Cortex of kidney (tissue), 1 donor: ENCODE measurements at places on chromosomes 11 and 22.

DNA sequence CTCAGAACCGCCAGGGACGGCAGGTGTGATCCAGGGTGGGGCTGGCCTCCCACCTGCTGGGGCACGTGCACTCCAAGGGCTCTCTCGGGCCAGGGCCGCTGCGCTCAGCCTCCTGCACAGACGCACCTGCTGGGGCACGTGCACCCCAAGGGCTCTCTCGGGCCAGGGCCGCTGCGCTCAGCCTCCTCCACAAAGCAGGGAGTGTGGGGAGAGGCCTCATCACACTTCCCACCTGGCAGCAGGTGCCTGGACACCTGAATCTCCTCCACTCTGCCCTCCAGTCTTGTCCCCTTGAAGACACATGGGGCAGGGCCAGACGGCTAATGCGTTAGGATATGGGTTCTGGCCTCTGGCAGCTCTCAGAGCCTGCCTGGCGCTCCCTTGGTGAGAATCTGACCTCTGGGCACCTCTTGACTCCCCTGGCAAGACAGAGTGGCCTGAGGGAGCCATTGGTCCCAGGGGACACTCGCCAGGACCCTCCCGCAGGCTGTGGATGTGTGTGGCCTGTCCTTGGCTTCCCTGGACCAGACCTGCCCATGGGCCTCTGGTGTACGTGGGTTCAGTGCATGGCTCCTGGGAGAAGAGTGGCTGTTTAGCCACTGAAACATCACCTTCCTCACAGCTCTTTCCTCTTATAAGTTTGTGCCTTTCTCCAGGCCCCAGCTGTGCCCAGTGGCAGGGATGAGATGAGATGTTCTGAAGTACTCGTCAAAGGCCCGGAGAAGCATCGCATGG, 73.5 kb downstream of the BRD1 start:
- DNase-seq = no peak

DNA sequence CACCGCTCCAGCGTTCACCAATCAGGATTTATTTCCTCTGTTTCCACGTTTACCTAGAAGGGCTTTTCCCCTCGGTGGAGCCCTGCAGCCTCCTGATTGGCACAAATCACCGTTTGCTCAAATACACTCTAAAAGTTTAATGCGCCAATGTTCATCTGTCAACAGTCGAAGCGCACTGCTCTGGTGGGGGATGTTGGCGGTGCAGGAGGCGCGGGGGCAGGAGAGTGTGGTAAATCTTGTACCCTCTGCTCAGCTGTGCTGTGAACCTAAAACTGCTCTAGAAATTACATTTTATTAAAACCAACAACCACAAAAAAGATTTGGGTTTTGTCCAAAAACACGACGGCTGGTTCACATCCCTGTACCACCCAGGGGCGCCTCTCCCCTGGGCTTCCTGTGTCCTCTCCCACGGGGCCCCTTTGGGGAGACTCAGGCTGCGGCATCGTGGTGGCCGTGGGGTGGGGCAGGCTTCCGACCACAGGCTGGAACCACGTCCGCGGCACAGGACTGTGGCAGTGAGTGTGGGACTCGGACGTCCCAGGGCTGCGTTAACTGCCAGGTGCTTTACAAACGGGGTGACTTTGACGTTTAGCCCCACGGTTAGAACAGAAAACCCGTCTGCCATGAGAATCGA, 13.5 kb downstream of the TTLL8 start:
- no peak for DNase-seq

DNA sequence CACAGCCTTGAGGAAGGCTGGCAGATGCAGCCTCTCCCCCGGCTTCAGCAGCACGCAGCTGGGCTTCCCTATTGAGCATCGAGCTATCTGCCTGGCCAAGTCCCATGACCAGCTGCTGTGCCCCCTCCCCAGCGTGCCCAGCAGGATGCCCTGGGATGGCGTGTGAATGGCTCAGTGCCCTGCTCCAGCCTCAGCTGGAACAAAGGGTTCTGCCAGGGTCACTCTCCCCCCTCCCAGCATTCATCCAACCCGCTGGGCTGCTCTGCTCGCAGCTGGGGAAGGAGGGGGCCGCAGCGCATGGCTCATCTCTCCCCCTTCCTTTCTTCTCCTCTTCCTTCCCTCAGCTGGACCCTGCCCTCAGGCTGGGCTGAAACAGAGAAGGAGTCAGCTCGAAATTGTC, 14.5 kb downstream of the LRP4 start:
- DNase-seq = no peak

DNA sequence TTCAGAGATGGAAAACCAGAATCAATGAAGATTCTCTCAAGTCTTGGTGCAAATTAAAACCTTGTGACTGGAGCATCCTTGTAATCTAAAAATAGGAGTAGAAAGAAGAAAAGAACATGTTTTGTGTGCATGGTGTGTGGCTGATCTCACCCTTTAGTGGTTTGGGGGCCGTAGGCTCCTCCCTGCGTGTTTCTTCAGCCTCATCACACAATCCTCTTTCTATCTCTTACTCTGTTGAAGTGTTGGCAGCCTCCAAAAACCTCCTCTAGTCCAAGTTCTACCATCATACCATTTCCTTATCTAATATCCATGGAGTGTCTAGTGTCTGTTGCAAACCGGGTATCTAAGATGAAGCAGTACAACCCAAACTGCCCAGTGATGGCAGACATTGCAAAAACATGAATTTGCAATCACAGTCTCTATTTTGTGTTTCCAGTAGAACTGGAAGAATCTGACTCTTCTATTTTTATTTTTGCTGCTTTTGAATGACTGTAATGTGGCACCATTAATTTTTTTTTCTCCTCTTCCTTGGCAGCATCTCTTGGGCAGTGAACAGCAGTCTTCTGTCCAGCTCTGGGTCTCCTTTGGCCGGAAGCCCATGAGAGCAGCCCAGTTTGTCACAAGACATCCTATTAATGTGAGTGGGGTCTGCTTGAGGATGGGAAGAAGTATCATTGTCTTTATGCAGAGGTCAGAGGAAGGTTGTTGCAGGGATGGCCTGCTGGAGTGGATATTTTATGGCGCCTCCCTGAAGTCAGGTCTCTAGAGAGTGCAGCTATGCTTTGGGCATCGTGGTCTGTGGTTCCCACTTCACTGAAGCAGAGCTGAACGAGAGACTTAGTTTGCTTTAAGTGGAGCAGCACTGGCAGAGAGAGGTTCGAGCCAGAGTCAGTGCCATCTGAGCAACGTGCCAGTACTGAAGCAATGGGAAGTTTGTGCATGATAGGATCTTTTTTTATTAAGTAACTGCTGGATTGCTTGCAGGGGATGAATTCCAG, 60.0 kb upstream of the SORL1-AS1 start:
- DNase-seq = no peak

- DNase-seq = no peak
Measured at GRCh38 chr22:44085743-44086270, 61.7 kb downstream of the PARVB start.

DNA sequence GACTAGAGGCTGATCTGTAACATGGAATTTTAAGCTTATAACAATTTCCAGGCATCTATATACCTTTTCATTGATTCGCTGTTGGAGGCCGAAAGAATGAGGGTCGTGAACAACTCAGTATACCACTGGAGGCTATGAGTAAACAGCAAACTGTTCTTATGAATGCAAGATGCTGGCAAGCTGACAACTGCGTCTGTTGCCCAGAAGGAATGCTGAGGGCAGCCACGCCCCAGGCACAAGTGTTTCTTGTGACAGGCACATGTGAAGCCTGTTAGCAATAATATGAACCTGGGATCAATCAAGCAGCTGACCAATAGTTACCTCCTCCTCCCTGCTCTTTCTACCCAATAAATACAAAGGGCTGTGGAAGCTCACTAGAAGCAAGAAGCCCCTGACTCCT, 15.3 kb downstream of the RTCB start:
- no peak for DNase-seq

GRCh38 chr11:116946414-116946813, 109.0 kb upstream of the APOA1 start:
- no peak for DNase-seq
